ENCODE measurements at places on chromosomes 11 and 22.

- DNase-seq = no peak
Measured at GRCh38 chr11:96246718-96247552, 96.1 kb downstream of the MAML2 start.

DNA sequence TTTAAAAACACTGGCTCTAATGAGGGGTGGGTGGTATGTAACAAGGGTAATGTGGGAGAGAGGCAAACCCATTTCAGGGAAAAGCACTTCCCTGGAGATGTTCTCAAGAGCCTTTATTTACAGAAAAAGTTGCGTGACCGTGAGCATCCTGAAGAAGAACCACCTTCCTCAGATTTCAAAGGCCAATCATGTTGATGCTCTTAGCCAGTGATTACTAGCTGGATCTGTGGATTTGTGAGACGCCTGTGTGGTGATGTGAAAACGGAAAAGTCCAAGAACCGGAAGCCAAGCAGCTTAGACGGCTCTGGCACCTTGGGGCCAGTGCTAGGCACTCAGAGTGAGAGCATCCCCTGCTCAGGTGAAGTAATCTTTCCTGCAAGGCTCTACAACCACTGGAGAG is 12.6 kb upstream of the UBASH3B start:
- no peak for DNase-seq

- no peak for DNase-seq
Measured at GRCh38 chr11:104881117-104881794, 17.0 kb downstream of the CASP12 start.

GRCh38 chr11:120703358-120704152 is 192.0 kb downstream of the GRIK4 start:
- no peak for DNase-seq

- DNase-seq = no peak
Measured at GRCh38 chr11:87423161-87423560, 385.4 kb downstream of the TMEM135 start.

DNA sequence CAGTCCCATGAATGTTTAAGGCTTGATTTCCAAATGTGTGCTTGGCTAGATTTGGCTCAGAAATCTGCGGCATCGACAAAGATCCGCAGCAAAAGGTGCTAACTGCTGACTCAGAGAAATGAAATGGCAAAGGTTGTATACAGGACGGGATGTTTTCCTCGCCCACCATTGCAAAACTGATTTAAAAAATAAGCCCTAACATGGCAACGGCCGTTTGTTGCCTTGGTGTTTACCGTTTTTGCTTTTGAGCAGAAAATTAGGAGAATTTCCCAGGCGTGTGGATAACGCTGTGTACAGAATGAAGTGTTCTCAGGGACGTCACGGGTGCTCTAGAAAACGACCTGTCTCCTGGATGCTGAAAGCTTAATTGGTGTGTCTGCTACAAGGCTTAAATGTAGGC is 70.2 kb downstream of the ARHGAP8 start:
- DNase-seq = no peak

DNA sequence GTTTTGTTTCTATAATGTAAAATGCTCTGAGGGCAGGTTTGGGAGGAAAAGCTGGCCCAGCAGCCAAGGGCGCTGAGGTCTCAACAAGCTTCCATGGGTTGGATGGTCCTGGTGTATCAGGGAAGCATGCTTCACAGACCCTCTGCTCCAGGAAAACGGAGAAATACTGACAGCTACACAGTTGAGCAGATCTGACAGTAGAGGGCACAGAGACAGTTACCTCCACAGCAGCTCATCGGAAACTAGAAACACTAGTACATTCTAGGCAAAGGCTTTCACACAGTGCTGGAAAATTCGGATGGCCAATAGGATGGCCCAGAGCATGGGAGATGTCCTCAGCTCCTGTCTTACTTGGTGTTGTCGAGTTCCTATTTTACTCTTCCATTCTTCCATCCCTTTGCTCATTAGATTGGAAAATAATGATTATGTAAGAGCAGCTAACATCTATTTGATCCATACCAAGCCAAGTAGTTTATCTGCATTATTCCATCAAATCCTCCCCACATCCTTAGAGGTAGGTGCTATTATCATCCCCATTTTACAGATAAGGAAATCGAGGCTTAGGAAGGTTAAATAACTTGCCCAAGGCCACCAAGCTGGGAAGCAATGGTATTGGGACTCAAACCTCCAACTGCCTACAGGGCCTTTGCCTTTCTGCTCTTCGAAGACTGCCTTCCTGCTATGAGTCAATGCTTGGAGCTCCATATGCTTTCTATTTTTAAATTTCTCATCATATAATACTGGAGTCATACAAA is 28.3 kb downstream of the LMO2 start:
- no peak for DNase-seq

DNA sequence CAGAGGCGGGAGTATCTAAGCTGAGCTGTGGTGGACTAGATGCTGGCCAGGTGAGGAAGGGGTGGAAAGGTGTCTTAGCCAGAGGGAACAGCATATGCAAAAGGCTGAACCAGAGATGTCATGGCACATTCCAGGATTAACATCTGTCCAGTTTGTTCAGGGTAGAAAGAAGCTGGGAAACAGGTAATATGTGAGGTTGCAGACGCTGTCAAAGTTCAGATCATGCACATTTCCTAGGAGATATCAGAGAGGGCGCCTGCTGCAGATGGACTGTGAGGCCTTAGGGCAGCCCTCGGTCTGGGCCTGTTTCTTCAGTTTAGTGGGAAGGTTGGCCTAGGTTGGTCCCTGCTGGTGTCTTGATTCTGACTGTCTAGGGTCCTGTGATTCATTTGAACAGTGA is 97.7 kb upstream of the CRYBB3 start:
- no peak for DNase-seq

DNA sequence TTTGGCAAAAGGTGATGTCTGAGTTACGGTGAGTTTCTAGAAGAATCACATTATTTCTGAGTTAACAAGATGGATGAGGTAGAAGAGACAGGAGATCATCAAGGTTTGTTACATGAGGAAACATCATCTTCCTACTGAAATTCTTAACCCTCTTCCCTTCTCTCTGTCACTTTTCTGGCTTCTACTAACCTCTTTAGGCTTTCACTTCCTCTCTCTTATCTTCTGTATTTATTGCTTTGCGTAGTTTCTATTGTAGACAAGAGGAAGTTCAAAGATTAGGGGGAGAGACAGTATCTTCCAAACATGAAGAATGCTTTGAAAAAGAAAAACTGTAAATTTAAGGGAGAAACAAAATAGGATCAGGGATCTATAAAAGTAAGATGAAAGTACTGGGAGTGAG is 75.4 kb downstream of the TRPC6 start:
- DNase-seq = no peak

DNA sequence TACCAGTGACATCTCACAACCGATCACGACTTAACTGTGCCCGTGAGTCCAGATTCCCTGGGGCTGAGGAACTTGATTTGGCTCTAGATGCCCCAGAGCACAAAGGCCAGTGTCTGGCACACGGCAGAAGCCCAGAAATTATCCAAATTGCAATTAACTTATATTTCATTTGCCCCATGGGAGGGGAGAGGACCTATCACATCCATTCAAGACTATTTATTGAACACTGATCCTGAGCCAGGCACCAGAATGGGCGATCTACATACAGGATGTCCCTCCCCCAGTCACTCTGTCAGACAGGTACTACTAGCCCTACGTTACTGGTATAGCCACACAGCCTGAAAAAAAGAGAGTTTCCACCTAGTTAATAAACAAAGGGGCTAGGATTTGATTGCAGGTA is 5.1 kb downstream of the DNAL4 start:
- DNase-seq = no peak

- no peak for DNase-seq
Measured at GRCh38 chr11:64694821-64695365, 28.1 kb downstream of the NRXN2 start.

DNA sequence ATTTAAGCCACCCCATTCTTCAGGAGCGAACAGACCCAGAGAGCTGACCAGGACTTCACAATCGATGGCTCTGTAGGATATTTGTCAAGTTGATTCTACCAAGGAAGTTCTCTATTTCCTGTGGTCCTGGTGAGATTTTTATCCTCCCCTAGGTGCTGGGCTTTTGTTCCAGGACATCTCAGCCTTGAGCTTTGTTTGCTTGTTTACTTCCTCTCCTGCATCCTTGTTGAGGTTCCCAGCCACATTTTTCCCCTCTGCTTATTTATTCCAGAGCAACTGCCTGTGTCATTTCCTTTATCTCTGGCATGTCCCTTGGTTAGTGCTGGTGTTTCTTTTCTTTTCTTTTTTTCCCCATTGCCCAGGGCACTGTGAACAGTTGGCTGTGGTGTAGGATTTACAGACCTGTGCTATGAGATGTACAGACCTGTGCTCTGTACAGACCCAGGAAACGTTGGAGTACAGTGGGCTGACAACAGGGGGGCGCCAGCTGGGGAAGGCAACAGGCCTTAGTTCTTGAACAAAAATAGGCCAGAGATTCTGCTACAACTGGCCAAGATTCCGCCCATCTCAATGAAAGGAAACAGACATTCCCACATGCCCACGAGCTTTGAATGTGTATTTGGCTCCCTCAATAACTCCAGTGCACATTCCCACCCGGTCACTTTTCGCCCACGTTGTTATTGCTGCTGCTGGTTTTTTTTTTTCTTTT is 235.9 kb upstream of the DDI1 start:
- no peak for DNase-seq

Measured in stimulated activated CD8-positive, alpha-beta memory T cell treated with anti-CD3 and anti-CD28 coated beads, Interleukin-4, amount 100 ng/mL, for 4 hours (primary cell).